SW 1271 (cell line): ENCODE measurements at places on chromosomes 13 and 19.

- no peak for DNase-seq
Measured at GRCh38 chr13:23858546-23858945, 30.7 kb downstream of the MIPEP start.

GRCh38 chr19:801030-801860, 4.0 kb downstream of the PTBP1 start:
- DNase-seq = no peak

DNA sequence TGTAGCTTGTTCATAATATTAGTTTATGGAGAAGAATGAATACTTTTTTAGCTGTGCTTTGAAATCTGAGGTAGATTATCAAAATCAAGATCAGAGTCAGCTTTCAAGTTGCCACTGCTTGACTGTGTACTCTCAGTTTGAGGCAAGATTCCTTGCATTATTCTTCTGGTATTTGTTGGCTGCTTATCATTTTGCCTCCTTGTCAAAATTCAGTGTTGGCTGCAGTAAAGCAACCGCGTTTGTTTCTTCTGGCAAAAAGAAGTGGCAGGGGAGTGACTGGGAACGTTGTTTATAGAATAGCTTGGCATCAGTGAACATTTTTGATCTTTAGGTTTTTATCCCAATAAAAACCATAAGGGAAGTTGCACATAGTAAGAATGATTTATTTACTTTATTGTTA, 419.3 kb upstream of the GPC6 start:
- DNase-seq = no peak

DNA sequence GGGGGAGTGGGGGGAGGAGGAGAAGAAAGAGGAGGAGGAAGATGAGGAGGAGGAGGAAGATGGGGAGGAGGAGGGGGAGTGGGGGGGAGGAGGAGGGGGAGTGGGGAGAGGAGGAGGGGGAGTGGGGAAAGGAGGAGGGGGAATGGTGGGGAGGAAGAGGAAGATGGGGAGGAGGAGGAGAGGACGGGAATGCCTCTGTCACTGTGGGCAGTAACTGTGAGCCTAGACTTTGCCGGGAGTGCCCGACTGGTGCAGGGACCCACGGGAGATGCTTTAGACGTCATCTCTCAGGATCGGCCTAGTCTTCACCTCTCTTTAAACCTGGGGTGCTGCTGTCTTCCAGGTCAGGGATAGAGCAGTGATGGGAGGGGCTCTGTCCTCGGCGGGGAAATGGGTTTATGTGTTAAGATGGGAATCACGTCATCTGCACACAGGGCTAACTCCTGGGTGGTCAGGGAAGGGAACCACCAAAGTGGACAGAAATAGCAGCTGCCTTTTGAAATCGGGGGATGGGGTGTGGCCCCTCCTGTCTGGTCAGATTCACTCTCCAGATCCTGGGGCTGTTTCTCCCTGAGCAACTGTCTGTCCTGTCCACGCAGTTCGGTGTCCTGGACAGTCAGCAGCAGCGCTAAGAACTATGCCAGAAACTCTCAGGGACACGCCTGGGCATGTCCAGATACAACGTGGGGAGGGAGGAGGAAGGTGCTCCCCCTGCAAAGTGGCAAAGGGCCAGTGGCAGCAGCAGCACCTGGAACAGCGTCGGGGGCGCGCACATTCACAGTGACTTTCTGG, 26.9 kb downstream of the GAS6 start:
- DNase-seq = peak; percentile 15

DNA sequence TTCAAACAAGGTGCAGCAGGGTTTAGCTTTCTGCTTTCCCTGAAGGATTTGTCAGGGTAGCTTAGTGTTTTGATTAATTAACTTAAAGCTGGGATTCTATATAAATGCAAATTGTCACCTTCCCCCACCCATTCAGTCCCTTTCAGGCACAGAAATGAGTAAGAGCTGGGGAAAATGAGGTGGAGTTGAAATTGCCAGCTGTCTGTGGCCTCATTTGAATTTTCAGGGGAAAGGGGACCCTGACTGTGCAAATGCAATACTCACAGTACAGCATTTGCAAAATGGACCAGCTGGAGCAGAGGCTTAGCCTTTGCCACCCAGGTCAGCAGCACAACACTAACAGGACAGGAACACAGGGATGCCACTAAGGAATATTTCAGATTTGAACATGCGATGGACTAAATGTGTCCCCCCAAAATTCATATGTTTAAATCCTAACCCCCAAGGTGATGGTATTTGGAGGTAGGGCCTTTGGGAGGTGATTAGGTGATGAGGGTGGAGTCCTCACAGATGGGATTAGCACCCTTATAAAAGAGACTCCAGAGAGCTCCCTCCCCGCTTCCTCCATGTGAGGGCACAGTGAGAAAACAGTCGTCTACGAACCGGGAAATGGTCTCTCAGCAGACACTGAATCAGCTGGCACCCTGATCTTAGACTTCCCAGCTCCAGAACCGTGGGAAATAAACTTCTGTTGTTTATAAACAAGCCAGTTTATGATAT, 59.5 kb upstream of the CYSLTR2 start:
- DNase-seq = no peak

- DNase-seq = no peak
Measured at GRCh38 chr19:48571378-48572162, 19.6 kb downstream of the SULT2B1 start.

DNA sequence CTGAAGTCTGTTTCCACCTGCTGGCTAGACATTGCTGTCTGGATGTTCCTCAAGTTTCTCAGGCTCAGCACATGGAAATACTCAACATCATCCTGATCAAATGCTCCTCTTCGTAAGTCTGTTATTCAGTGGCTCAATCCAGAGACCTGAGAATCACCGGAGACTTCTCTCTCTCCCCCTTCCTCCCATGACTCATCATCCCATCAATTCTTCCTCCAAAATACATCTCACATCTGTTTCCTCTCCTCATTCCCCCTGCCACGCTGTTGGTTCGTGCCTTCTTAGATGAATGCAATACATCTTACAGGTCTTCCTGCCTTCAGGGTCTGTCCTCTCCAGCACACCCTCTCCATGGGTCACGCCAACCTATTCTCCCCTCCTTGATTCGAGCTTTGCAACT, 7.4 kb upstream of the RXFP2 start:
- no peak for DNase-seq

- no peak for DNase-seq
Measured at GRCh38 chr19:43229315-43229714, 23.9 kb upstream of the PSG4 start.

DNA sequence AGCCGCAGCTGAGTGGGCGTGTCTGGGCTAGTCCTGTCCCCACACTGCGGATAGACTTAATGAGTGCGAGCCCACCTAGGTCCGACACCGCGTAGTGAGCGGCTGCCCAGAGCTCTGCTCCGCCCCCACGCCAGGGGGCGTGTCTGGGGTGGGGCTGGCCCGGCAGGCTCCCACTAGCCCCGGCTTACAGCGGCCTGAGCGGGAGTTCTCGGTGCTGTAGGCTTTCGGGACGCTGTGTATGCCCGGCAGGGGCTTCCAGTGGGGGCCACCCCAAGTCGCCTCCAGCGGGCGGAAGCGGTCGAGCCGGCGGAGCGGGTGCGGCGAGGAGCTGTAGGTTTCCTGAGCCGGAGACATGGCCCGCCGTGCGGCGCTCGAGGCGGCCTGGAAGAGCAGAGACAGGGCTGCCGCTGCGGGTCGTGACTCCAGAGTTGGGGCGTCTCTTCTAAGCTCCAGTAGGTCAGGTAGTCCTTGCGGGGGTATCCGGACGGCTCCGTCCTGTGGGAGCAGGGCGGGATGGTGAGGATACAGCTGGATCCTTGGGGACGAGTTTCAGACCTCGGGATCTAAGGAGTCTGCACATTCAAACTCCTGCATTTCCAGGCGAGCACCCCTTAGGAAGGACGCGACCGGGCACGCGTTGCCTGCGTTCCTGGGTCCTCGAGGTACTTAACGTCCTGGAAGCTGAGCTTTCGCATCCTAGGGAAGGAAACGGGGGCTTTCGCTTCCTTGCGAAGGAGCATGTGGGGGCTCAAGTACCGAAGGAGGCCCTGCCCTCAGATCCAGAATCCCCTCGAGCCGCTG, 1.2 kb downstream of the CGB7 start:
- peak; percentile 48 for DNase-seq

- no peak for DNase-seq
Measured at GRCh38 chr19:51808333-51808986, 13.5 kb downstream of the FPR3 start.

GRCh38 chr13:95480791-95481780, 71.4 kb upstream of the CLDN10 start:
- DNase-seq = no peak

DNA sequence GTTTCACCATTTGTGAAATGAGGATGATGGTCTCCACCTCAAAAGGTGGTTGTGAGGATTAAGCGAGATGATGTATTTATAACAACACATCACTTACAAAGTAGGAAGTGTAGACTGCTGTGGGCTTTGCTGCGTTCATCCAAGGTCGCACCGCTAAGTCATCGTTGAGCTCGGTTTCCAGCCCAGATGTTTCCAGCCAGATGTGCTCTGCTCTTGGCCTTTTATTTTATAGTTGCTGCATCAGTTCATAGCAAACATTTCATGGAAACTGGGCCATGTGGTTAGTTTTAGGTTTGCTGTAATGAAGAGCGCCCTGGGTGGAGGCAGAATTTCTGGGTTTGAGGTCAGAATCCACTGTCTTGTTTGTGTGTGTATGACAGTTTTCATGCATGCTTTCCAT, 76.5 kb upstream of the RNF113B start:
- no peak for DNase-seq

DNA sequence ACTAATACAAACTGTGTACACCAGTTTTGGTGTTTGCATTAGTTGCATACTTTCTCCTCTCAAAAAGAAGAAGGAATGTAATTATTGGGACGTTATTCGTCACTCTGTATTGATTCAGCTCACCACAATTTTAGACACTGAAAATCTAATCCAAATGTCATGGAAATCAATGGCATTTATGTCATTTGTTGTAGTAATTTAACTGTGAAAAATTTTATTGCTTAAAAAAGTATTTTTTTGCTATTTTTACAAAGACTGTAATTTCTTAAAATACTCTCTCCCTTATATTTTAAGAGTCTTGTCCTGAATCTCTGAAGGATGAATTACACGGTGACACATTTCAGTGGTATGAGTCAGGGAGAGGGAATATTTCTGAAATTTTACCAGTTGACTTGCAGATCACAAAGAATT, 2117.6 kb downstream of the PCDH9 start:
- no peak for DNase-seq

DNA sequence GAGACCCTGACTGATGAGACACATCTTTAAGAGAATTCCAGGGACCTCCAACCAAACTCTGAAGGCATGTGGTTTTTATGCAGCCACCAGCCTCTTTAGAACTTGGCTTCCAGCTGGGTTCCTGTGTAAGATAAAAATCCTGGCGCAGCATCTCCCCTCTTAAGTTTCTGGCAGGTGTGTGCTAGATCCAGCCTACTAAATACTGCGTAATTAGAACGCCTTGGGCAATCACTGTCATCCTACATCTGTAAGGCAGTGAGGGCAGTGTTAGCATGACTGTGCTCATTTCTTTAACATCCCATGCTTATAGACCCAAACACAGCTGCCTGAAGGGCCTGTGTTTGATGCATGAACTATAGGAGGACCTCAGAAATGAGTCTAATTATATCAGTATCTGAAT, 173.5 kb upstream of the OBI1 start:
- no peak for DNase-seq

DNA sequence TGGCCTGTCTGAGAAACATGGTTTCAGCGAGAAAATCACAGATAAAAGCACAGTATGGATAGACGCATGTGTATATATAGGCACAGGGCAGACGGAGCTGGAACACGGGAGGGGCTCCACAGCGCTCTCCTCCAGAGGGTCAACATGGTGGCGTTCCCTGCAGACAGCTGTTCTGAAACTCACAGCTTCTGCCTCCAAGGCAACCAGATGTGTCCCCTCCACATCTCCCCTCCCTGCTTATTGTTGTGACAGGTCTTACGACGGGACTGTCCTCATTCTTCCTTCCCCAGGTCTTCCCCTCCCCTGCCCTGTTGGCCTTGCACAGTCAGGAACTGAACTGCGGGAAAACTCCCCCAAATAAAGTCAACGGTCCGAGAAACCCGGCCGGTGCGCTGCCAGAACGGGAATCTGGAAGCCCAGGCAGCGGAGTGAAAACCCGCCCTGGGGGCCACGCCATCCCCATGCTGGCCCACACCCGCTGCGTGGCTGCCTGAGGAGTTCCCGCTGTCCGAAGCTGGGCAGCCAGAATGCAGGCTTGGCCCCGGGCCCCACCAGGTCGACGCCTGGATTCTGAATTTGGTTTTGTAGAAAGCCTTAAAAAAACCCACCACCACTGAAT, 2.6 kb upstream of the TIMM13 start:
- DNase-seq = no peak
